Motor neuron (in vitro differentiated cells): ENCODE measurements at places on chromosomes 6 and 20.

DNA sequence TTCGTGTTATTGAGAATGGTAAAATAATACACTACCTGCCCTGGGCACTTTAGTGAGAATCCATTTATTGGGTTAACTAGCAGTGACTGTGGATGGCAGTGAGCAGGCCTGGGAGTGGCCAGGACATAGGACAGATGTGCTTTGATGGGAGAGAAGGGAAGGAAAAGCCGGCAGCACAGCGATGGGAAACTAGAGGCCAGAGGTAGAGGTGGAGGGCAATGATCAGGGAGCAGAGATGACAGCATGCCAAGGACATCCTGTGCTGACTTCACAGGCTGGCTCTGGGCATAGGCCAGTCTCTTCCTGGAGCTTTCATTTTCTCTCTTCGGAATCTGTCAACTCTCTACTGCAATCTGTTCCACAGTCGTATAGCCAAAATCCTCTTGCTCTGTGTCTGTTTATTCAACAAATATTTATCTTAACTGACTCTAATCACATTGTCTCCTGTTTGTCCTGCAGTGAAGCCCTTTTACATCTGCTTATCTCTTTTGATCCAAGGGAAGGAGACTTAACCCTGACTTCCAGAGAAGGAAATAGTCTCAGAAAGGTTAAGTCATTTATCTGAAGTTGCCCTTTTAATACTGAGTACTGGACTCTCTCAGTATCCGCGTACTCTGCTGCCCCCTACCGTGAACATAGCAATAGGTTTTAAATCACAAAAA, 18.4 kb upstream of the MMP24 start:
- ATAC-seq, result peak; percentile 65

DNA sequence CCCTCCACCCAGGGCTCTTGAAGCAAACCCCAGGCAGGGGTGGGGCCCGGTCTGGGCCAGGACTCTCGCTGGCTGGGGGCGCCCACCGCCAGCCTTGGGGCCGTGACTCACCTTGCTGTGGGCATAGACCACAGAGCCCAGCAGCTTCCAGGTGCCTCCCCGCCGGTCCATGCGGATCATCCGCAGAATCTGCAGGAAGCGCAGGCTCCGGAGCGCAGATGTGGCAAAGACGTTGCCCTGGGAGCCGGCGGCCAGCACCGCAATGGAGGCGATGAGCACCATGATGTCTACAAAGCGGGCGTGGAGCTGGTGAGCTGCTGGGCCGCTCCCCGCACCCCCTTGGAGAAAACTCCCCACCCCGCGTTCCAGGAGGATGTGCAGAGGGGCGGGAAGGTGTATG, 27.9 kb downstream of the KCNQ2 start:
- no peak for ATAC-seq

- ATAC-seq, result peak; percentile 52
Measured at GRCh38 chr20:34581341-34582184, 23.0 kb downstream of the MAP1LC3A start.

GRCh38 chr20:53488775-53489272, 104.8 kb downstream of the ZNF217 start:
- no peak for ATAC-seq

DNA sequence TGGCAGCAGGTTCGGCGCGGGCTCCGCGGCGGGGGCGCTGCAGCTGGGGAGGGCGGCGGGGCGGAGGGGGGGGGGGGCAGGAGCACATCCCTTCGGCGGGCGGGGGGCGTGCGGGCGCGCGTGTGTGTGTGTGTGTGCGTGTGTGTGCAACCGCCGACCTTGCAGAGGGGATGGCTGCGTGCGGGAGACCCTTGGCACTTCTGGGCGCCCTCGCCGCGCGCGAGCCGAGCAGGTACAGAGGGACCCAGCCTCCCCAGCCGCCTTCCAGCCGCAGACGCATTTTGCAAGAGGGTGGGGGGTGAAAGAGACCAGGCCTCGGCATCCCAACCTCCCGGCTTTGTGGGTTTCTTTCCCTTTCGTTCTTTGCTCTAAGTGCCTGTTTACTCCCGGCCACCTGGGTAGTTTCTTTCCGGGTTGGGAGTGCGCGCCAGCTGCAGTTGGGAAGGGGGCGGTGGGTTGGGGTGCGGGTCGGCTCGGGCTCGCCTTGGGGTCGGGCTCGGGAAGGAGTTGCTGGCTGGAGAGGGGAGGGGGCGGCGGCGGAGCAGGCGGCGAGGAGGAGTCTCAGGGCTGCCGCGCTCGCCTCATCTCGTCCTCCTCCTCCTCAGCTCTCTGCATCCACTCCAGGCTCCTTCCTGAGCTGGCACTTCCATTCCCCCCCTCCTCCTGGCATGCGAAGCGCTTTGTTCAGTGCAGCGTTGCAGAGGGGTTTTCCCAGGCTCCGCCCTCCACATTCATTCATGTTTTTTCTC, 620 bp downstream of the HIVEP1 start:
- ATAC-seq, result peak; percentile 22
